ENCODE measurements at places on chromosomes 2 and 18. TPM values are rescaled to one million over a fixed set of nuclear protein-coding genes. Genes with fewer than 3 reads are reported as not detected.
A peak's percentile ranks its signal among the peaks of the same experiment; 100 is the strongest.

The HOXD9 gene
- not detected for total RNA-seq

The CD207 gene
- not detected for total RNA-seq

The GCG gene
- total RNA-seq = not detected

The RASGRP3 gene
- 15.7 TPM for total RNA-seq

The CFC1 gene
- not detected for total RNA-seq

The ZEB2 gene
- 30.3 TPM for total RNA-seq

The LOXHD1 gene
- not detected for total RNA-seq

The COLEC11 gene
- total RNA-seq = 0.35 TPM

The CD28 gene
- total RNA-seq = 0.07 TPM

The TMEM200C gene
- not detected for total RNA-seq

DNA sequence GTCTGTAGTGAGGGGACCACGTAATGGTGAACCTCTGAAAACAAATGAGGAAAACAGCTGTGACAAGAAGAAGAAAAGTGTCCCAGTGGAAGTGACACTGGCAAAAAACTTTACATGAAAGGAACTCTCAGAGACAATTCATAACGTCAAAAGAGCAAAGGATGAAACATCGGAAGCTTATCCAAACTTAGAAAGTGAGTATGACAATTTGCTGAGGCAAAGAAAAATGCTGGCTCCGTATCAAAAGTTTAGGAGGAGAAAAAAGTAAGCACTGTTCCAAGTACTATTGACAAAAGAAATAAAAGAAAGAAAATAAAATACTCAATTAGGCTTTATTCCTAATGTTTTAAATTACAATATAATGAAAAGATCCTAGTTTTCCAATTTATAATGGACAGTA lies 91.3 kb downstream of the NOL10 start:
- DNase-seq = no peak

- DNase-seq = no peak
These were observed 74.9 kb upstream of the KLHL14 start for GRCh38 chr18:32847691-32848090.

DNA sequence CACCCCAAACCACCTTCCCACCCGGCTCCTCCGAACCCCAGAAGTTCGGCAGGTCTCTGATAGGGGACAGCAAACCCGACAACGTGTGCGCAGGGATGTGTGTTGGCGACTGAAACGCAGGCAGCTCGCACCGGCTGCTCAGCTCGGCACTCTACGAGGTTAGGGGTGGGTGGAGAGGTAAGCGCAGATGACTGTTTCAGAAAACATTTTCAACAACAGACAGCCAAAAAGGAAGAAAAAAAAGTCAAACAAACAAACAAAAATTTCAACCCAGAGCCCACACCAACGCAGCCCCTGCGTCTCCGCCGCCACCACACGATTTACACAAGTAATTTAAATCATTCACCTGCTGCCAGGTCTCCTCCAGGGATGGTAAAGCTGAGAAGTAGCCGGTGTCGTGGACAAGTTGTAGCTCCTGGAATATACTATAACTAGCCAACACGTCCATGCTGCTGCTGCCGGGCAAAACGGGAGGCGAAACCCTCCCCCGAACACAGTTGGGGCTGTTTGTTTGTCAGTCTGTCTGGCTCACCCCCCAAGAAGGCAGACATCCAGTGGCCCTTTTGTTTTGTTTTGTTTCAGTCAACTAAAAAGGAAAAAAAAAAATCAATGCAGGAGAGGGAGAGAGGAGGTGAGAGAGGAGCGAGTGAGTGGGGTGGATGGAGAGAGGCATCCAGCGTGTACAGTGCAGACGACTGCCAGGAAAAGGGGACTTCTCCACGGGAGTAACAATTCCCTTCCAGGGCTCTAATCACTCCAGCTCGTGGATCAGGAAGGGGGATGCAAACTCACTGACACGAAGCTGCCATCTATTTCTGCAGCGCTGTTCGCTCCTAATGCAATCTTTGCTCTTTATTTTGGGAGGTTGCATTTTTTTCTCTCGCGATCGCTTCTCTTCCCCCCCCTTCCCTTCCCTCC lies at the start of gene KLF7:
TSS of gene KLF7 (minus strand) at position 828 of the 918 bp plus-strand sequence. CDS start at position 448, 380 bp downstream.
- DNase-seq = no peak

- no peak for DNase-seq
These were observed 110.2 kb upstream of the THOC1 start for GRCh38 chr18:378079-378478.

DNA sequence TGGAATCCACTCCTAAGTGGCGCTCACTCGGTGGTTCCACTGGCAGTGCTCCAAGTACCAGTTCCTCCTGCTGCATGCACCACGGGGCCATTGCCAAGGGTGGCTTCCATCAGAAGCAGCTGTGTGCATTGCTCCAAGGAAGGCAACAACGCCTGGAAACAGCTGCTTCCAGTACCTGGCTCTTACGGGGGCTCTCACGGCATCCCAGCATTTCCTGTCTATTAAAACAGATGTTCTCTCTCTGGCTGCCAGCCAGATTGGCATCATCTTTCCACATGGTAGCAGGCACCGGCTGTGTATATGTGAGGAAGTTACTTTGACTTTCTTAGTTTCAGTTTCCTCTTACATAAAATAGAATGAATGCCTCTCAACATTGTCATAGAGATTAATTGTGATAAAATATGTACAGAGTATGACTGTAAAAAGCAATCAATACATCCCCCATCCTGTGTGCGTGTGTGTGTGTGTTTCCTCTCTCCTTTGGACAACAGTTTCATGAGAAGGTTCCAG lies 84.9 kb downstream of the CMPK2 start:
- DNase-seq = peak; percentile 58

DNA sequence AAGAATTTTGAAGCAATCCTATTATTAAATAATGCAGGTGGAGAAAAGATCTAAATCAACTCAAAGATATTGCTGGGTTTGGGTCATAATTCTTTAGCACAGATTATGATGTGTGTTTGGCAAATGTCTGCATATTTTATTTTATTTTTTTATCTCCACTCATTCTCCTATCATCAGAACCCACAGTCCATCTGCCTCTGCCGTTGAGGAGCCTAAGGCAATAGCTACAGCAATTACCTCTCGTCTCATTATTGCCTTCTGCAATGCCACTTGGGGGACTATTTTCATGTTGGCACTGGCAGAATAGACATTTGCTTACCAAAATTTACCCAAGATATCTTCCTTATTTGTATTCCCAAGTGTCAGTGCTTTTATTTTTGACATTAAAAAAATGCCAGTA lies 815.9 kb upstream of the CNTNAP5 start:
- no peak for DNase-seq

DNA sequence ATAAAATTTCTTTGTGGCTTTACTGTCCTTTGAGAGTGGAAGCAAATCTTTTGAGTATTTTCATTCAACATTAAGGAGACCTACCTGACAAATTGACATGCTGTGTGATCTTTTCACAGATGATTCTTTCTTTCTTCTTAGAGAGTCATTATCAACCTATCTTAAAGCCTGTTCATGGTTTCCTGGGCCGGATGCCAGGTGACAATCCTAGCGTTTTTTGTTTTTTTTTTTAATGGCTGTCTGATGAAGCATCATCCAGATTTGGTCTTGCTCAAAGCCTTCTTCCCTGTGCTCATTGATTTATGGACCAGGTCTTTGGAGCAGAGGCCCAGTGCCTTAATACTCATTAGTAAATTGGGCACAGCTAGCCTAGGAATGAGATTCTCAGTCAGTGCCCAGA lies 9.8 kb upstream of the MGAT5 start:
- no peak for DNase-seq

GRCh38 chr18:42850174-42851083 lies 265.1 kb downstream of the RIT2 start:
- DNase-seq = no peak

DNA sequence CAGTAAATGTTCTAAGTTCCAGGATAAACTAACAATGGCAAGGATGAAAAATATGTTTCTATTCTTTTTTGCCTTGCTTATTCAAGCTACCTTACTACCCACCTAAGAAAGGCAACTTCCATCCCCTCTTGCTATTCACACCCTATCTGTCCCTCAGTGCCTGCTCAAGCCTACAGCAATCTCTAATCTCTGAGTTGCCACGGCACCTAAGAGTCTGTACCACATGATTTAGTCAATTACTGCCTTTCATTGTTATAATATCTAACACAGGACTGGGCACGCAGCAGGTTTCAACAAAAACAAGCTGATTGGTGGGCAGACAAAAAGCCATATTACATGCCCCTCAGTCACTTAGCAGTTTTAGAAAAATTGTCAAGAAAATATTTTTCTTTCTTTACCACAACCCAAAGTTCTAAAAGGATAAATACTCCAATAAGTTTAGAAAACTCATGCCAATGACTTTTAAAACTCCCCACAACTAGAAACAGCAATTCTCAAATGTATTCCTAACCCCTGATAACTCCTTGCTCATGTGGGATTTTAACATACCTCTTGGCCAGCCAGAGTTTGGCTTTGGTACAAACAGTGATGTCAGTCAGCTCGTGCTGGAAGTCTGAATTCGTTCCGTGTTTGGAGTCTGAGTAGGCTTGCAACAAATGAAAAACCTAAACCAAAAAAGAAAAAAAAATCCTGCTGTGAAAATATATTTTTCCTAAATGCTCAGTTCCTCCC lies 117.3 kb upstream of the ZFP36L2 start:
- DNase-seq = no peak

DNA sequence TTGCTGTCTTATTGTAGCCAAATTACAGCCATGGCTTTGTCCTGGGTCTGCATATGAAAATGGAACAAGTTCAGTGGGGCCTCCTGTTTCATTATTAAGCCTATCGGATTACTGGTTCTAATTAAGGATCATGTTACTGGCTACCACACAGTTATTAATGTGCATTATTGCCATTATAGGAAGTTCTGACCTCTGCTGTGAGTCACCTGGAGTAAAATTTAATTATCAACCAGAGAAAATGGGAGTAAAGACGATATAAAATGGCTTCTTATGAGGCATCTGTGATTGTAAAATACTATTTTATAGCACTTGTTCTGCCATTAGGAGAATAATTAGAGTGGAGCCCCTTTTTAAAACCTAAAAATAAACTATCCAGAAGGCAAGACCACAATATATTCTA lies 143.3 kb upstream of the ITGB6 start:
- no peak for DNase-seq

GRCh38 chr2:64122358-64122757 lies 21.9 kb downstream of the PELI1 start:
- DNase-seq = no peak

DNA sequence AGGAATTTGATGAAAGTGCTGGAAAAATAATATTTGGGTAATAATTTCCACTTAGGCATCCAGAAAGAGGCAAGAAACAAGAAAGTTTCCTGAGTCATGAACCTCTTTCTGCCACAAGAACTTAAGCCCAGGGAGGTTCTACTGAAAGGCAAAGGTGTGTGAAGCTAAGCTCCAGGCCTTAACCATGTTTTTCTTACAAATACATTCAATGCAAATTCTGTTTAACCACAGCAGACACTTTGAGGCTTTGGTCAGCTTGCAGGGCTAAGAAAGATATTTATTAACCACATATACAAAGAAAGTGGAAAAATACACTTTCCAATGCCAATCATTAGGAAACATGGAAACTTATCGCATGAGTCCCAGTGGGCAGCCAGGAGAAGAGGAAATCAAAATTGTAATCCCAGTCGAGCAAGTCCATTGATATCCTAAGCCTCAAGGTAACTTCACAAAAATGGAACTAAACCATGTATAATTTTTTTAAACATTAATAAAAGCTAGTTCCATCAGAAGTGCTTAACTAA lies 68.3 kb downstream of the PIEZO2 start:
- no peak for DNase-seq

- no peak for DNase-seq
These were observed 431.8 kb upstream of the RAB12 start for GRCh38 chr18:8177330-8178016.

GRCh38 chr2:171389780-171390179 lies 44.0 kb downstream of the METTL8 start:
- no peak for DNase-seq

- peak; percentile 60 for DNase-seq
These were observed 681 bp downstream of the SPR start for GRCh38 chr2:72887740-72888437.

Data from pulmonary artery endothelial cell (primary cell).